Fibroblast of lung (primary cell): ENCODE measurements at places on chromosomes 16 and 17.

DNA sequence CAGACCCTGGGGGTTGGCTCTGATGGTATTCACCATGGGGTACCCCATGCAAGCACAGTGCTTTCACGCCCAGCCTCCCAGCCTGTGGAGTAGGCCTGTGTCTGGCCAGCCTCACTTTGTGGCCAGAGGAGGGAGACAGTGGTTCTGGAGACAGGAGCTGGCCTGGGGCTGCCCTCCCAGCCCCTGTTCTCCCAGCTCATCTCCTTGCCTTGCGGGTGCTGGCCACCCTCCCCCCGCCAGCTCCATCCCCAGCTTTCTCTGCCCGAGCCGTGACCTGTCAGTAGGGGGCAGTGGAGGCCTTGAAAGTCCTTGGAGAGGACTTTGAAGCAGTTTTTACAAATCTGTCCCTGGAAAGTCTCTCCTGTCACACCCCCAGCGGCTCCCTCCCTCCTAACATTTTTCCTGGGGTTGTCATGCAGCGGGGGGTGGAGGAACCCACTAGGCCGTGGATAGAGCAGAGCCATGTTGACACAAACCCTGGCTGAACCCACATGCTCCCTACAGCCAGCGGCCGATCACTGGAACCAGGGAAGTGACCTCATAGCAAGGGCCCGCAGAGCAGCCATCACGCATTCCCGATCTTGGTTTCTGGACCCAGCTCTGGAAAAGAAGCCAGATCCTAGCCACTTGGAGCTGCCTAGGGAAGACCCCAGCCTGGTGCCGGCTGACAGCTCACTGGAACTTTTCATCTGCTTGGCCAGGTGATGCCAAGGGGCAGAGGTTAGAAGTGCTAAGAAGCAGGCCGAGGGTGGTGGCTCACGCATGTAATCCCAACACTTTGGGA lies 289.4 kb downstream of the SEC14L1 start:
- peak; percentile 99 for DNase-seq

DNA sequence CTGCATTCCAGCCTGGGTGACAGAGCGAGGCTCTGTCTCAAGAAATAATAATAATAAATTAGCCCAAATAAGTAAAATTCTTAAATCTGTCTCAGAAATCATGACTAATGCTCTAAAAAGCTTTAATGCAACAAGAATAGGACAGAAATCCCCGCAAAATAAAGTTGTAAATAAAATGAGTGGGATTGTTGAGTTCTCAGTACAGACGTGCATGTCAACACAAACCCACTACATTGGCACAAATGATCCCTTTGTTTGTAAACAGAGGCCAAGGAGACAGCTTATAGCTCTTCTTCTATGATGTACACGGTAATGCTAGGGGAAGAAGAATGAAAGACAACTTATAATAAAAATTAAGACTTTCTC lies 6.0 kb downstream of the STAT5B start:
- peak; percentile 27 for DNase-seq

GRCh38 chr16:15545544-15545943 lies 97.4 kb downstream of the MARF1 start:
- DNase-seq = no peak

- DNase-seq = peak; percentile 15
Measured at GRCh38 chr17:48626245-48627117, at the start of gene HOXB9. TSS of gene HOXB9 (minus strand) at chr17:48626358. CDS start at chr17:48626269, 89 bp downstream.

- no peak for DNase-seq
Measured at GRCh38 chr16:48481772-48482171, 96.6 kb upstream of the SIAH1 start.

GRCh38 chr16:85235991-85236817 lies 123.9 kb upstream of the CIBAR2 start:
- DNase-seq = peak; percentile 44
